Naive thymus-derived CD4-positive, alpha-beta T cell (primary cell): ENCODE measurements at places on chromosomes 4 and X.

GRCh38 chr4:74654230-74654681 lies 140.1 kb downstream of the BTC start:
- H3K4me1 ChIP-seq = no peaks in the 10 kb centered on the region
- no peak overlapping the region for H3K27ac ChIP-seq
- H3K4me3 ChIP-seq = no peak overlapping the region
- H3K36me3 ChIP-seq = no peaks in the 10 kb centered on the region

DNA sequence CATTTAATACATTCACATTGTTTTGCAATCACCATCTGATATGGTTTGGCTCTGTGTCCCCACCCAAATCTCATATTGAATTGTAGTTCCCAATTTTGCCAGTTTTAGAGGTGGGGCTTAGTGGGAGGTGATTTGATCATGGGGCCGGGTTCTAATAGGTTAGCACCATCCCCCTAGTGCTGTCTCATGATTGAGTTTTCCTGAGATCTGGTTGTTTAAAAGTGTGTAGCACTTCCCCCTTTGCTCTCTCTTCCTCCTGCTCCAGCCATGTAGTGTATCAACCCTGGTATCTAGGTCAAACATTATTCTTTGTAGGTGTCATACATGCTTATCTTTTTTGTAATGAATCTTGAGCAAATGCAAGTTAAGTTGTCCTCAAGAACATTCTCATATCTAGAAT lies 83.3 kb upstream of the KIT start:
- no peak overlapping the region for H3K27ac ChIP-seq
- no peaks in the 10 kb centered on the region for H3K4me1 ChIP-seq
- no peak overlapping the region for H3K4me3 ChIP-seq
- H3K36me3 ChIP-seq = no peaks in the 10 kb centered on the region

DNA sequence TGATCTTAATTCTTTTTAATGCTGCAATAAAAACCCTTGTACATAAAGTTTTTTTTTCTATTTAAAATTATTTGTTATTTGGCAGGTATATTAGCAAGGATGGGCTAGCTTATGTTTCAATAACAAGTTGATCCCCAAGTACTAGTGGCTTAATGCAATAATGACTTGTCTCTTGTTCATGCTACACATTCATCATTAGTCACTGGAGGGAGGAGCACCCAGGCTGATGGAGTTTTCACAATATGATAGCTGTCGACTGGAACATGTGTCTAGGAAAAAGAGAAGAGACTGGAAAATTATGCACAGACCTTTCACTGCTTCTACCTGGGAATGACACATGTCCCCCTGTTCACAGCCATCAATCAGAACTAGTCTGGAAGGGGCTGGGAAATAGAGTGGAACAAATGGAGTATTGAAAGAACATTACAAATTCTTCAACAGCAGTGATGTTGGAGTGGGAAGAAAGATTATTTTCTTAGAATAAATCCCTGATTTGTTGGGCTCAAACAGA lies 387.9 kb upstream of the RPS6KA3 start:
- no peak overlapping the region for H3K27ac ChIP-seq
- no peaks in the 10 kb centered on the region for H3K4me1 ChIP-seq
- no peak for DNase-seq
- no peaks in the 10 kb centered on the region for H3K27me3 ChIP-seq

- H3K27me3 ChIP-seq = no peaks in the 10 kb centered on the region
- no peaks in the 10 kb centered on the region for H3K4me1 ChIP-seq
- peaks cover 22% of the 10 kb centered on the region for H3K36me3 ChIP-seq
- no peak overlapping the region for H3K4me3 ChIP-seq
- H3K27ac ChIP-seq = no peak overlapping the region
- no peak for DNase-seq
Observed at GRCh38 chr4:148116969-148117368, 325.2 kb downstream of the NR3C2 start.

GRCh38 chrX:70921709-70922352 lies 9.1 kb downstream of the SLC7A3 start:
- DNase-seq = no peak
- no peak overlapping the region for H3K27ac ChIP-seq
- no peak overlapping the region for H3K4me3 ChIP-seq

DNA sequence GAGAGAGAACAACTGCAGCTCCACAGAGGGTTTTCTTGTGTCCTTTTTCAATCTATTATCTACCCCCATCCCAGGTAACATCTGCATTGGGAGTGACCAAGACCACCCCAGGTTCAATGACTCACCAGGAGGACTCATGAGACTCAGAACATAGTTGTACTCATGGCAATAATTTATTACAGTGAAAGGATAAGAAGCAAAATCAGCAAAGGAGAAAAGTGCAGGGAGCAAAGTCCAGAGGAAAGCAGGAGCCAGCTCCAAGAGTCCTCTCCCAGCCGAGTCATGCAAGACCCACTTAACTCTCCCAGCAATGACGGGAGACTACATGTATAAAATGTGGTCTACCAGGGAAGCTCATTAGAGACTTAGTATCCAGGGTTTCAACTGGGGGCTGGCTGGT lies 129.5 kb upstream of the RBPJ start:
- H3K36me3 ChIP-seq = no peaks in the 10 kb centered on the region
- no peak for DNase-seq
- H3K4me1 ChIP-seq = peaks cover 10% of the 10 kb centered on the region
- H3K27me3 ChIP-seq = no peaks in the 10 kb centered on the region
- H3K27ac ChIP-seq = no peak overlapping the region
